ENCODE measurements at places on chromosomes 16 and 17.

DNA sequence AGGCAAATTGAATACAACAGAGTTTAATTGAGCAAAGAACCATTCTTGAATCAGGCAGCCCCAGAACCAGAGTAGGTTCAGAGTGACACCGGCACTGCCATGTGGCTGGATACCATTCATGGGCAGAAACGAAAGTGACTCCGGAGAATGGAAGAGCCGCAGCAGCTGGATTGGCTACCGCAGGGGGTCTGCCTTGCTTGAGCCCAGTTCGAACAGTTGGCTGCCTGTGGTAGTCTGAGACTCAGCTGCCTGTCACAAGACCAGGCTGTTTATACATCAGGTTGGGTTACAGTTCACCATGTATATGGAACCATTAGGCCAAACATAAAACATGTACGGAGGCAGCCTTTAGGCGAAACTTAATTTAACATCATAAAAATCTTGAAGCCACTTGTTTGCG lies 205.2 kb upstream of the CHMP6 start:
- peak; percentile 31 for DNase-seq

- no peak for DNase-seq
These were observed 100.6 kb upstream of the METRNL start for GRCh38 chr17:82978765-82979349.

DNA sequence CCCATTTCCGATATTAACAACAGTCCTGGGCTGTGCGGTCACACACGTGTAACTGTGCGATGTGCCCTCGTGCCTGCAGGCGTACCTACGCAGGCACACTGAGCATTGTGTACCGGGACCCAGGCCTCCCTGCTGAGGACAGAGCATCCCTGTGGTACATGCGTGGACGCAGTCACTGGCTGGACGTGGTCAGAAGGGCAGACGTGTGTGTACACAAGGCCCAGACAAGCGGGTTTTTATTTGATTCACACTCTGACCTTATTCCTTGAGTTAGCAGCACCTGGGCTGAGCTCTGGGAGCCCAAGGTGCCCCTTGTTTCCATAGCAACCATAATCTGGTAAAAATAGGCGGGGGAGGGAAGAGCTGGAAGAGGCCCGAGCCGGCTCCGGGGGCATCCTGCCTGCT lies 19.5 kb downstream of the RAP1GAP2 start:
- DNase-seq: no peak

DNA sequence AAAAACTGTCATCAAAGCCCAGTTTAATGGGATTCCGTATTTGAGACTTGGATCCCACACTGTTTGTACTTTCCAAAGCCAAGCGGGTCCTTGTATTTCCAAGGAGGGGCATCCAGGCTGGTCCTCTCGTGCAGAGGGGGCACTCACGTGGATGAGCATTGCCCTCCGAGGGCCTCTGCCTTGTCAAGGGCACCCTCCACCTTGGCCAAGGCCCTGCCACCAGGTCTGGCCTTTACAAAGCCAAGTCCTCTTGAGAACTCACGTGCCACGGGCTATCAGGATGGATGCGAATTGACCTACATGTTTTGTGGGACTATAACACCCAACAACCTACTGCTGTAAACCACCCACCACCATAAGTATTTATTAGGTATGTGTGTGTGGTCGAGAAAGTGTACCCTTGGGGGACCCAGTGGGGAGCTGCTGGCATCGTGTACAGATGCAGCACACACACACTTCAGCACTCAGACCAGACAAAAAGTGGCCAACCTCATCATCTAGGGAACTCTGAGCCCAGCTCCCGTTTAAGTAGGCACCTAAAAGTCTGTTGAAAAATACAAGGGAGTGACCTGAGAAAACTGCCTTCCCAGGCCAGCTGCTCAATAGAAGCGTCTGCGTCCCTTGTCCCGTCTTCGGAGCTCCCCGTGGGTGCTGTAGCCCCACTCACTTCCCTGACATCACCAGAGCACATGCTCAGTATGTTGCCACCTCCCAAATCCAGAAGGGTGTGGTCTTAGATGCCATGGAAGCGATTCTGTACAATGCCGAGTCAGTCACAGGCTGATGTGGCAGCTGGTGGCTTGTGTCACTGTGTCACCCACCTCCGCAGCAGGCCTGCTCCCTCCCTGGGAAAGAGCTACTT lies 12.9 kb downstream of the MAP1LC3B start:
- DNase-seq: no peak

GRCh38 chr16:56352351-56353053 lies 72.8 kb downstream of the AMFR start:
- DNase-seq: no peak

GRCh38 chr17:78458091-78458490 lies 79.6 kb downstream of the PGS1 start:
- DNase-seq: no peak

- peak; percentile 90 for DNase-seq
These were observed 242.6 kb upstream of the CIBAR2 start for GRCh38 chr16:85354686-85355514.

DNA sequence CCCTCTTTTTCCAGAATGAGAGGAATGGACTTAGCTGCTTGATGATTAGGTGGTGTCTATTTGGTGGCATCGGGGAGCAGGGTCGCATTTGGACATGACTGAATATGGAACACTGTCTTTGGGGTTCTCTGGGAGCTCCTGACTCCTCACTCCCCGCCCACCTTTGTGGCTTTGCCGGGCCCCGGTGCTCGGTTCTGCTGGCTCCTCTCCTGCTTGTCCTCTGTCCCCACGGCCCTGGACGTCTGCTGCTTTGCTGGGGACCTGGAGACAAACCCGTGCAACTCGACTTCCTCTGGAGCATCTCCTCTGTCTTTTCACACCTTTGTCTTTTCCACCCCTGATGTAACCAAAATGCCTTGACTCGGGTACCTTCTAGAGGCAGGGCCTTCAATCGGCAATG lies 135.7 kb downstream of the IRX3 start:
- no peak for DNase-seq

GRCh38 chr17:15998031-15998562 lies 1.4 kb downstream of the ZSWIM7 start:
- no peak for DNase-seq

DNA sequence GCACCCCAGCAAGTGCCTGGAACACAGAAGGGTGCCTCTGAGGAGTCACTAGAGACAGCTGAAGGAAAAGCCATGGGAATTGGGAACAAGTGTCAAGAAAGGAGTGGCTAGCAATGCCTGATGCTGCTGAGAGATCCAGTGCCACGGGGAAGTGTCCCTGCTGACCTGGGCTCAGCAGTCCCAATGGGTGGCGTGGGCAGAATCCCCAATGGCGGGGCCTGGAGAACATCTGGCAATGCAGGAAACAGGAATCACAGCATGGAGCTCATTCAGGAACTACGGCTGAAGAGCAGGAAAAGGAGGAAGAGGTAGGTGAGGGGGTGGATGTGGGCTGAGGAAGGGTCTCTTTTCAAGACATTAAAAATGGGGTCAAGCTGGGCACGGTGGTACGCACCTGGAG lies 30.1 kb downstream of the UBE2O start:
- no peak for DNase-seq

DNA sequence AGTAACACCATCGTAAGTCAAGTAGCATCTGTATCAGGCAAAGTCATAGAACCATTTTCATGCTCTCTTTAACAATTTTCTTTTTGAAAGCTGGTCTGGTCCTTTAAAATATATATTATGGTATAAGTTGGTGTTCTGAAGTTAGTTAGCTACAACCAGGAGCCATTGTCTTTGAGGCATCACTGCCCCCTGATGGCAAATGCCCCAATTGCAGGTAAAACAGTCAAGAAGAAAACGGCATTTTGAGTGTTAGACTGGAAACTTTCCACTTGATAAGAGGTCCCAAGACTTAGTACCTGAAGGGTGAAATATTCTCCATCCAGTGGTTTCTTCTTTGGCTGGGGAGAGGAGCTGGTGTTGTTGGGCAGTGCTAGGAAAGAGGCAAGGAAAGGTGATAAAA lies 14.1 kb downstream of the TP53 start:
- DNase-seq: peak; percentile 70

- DNase-seq: no peak
These were observed 918 bp upstream of the MRM1 start for GRCh38 chr17:36600465-36600864.

DNA sequence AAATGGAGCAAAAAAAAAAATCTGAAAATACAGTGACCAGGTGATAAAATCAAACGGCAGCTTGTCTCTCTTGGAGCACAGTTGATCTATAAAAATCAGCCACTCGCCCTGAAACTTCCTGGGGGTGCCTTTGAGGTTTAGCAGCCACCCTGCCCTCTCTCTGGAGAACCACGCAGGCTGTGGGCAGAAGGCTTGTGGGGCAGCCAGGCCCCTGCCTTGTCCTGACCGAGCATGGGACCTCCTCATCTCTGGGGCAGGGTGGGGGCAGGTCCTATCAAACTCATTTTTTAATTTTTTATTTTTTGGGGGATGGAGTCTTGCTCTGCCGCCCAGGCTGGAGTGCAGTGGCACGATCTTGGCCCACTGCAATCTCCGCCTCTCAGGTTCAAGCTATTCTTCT lies 5.0 kb downstream of the TMEM238L start:
- no peak for DNase-seq

GRCh38 chr17:20987511-20987910 lies 55.3 kb downstream of the USP22 start:
- DNase-seq: peak; percentile 0

DNA sequence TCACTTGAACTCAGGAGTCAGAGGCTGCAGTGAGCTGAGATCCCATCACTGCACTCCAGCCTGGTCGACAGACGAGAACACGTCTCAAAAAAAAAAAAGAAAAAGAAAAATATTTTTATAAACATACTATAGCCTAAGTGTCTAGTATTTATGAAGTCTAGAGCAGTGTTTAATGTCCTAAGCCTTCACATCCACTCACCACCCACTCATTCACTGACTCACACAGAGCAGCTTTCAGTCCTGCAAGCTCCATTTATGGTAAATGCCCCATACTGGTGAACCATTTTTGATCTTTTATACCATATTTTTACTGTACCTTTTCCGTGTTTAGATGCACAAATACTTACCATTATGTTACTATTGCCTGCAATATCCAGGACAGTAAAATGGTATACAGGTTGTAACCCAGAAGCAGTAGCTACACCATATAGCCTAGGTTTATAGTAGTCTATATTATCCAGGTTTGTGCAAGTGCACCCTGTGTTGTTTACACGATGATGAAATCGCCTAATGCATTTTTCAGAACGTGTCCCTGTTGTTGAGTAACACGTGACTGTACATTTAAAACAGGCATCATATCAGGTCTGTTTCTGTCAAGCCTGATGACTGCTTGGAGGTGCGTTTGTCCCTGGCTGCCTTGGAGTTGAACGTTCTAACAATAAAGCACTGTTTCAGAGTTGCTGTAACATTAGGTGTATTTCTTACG lies 10.1 kb downstream of the NUDT7 start:
- no peak for DNase-seq

DNA sequence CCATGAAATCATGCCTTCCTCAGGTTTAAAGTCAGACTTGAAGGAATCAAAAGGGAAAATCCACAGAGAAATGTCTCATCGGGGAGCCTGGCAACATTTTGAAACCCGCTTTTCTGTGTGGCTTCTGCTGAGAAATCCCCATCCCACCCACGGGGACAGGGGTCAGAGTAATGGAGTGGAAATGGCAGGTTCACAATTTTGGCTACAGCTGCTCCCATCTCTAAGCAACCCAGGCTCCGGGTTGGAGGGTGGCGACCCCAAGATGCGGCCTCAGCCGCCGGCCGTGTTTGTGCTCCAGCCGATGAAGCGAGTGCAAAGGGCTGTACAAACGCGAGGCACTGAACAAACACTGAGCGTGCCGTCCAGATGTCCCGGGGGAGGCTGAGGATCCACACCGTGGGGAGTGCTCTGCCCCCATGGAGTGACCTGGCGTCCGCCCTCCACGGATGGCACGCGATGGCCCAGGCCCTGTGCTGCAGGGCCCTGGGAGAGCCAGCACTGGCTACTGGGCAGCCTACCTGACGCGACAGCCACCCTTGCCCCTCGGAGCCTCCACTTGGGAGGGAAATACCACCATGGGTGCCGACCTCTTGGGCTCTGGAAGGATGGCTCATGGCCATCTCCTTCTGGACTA lies 22.2 kb downstream of the SLC43A2 start:
- no peak for DNase-seq

GRCh38 chr17:47276868-47277267 lies 23.2 kb downstream of the ITGB3 start:
- DNase-seq: peak; percentile 95

DNA sequence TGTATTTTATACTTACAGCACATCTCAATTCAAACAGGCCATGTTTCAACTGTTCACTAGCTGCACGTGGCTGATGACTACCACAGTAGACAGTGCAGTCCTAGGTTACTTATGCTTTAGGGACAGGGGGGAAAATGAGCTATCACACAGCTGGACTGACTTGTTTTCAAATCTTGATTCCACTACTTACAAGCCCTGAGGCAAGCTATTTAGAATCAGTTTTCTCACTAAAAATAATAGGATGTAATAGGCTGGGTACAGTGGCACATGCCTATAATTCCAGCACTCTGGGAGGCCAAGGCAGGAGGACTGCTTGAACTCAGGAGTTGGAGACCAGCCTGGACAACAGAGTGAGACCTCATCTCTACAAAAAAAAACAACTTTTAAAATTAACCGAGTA lies 10.3 kb downstream of the GLG1 start:
- no peak for DNase-seq

- no peak for DNase-seq
These were observed 117.3 kb downstream of the CA10 start for GRCh38 chr17:52041123-52041617.

DNA sequence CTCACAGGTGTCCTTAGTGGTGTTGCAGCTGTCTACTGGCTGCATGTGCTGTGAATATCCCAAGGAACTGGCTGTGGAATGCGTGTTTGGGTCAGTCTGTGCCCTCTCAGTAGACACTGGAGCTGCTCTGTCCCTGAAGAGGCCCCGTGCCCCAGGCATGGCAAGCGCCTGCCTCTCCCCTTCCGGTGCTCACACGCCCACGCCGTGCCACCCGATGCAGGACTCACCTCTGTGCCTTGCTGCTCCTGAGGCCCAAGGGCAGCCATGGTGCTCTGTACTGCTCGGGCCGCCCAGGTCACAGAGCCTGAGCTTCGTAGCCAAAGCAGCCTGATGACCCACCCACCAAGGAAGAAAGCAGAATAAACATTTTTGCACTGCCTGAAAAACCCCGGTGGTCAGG lies 10.0 kb downstream of the RGS11 start:
- no peak for DNase-seq

DNA sequence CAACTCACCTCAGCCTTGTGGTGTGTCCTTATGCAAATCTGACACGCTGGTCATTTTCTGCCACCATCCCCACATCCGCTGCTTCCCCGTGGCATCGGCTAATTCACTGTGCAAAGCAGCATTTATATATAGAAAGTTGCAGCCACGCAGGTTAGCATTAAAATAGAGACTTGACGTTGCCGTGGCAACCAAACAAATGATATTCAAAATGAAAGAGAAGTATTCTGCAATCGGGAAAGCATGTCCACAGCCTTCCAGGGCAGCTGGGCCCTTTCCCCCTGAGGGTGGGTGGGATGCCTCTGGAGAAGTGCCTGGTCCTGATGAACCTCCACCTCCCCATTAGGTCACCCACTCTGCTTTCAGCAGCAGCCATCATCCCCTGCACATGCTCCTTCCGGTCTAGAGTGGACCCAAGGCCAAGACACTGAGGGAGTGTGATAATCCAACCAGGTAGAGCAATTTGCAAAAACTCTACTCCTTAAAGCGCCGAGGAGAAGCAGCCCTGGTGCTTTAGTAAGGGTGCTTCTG lies 138.7 kb downstream of the GAS7 start:
- DNase-seq: no peak

DNA sequence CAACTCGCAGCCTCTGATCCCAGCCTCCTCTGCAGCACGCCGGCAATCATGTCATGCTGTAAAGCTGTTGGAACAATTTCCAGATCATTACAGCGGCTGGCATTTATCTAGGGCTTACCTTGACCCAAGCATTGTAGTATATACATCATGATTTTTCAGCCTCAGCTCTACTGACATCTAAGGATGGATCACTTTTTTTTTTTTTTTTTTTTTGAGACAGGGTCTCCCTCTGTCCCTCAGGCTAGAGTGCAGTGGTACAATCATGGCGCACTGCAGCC lies 103.3 kb downstream of the CMIP start:
- no peak for DNase-seq
